ENCODE measurements at places on chromosomes 5 and 9.

GRCh38 chr9:92724528-92725265, 39.9 kb downstream of the BICD2 start:
- DNase-seq = no peak

- no peak for DNase-seq
Measured at GRCh38 chr5:7851617-7852289, 820 bp upstream of the CFAP90 start.

GRCh38 chr5:128613766-128614165, 75.7 kb upstream of the FBN2 start:
- no peak for DNase-seq

DNA sequence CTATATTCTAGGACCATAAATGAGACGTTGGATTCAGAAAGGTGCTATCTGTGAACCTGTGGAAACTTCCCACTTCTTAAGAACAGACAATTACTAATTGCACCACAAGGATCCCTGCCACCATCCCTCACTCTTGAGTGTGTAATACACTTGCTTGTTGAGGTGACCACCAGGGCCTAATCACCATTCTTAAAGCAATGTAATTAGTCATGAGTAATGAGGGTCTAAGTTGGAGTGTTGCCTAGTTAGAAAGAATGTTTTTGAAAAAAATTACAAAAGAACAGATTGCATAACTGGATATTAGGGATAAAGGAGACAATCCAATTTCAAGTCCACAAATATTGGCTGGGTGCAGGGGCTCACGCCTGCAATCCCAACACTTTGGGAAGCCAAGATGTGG, 56.9 kb upstream of the TRIO start:
- no peak for DNase-seq

GRCh38 chr5:150764530-150764929, 5.7 kb upstream of the DCTN4 start:
- no peak for DNase-seq

DNA sequence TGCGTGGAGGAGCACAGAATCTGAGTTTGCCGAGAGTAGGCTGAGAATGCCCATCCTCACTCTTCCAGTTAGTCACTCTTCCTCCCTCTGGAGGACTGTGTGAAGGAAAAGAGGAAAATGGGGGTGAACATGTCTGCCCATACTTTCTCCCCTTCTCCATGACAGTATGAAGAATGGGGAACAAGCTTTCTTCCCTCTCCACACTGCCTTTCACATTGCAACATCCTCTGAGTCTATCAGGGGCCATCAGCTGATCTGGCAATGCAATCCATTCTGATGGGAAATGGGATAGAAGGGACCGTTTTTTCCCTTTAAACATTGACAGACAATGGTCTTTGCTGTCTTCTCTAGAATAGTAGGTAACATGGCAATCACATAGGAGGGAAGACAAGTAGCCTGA, 56.8 kb downstream of the UGCG start:
- no peak for DNase-seq

GRCh38 chr5:171477101-171477500, 57.7 kb downstream of the FGF18 start:
- no peak for DNase-seq

DNA sequence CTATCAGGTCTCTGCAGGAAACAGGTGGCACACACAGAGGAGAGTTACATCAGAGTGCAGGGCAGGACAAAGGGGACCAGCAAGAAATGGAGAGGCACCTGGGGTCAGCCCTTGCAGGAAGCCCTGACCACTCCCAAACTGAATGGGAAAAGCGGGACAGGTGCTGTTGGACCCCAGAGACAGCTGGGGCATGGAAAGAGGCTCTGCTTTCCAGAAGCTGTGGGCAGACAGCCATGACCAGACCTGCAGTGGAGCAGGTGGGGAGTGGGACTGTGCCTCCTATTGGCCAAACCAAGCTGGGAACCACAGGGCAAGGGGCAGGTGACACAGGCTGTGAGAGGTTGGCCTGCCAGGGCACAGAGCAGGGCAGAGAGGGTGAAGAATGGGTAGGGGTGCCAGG, 125.8 kb downstream of the BOD1 start:
- DNase-seq = no peak

DNA sequence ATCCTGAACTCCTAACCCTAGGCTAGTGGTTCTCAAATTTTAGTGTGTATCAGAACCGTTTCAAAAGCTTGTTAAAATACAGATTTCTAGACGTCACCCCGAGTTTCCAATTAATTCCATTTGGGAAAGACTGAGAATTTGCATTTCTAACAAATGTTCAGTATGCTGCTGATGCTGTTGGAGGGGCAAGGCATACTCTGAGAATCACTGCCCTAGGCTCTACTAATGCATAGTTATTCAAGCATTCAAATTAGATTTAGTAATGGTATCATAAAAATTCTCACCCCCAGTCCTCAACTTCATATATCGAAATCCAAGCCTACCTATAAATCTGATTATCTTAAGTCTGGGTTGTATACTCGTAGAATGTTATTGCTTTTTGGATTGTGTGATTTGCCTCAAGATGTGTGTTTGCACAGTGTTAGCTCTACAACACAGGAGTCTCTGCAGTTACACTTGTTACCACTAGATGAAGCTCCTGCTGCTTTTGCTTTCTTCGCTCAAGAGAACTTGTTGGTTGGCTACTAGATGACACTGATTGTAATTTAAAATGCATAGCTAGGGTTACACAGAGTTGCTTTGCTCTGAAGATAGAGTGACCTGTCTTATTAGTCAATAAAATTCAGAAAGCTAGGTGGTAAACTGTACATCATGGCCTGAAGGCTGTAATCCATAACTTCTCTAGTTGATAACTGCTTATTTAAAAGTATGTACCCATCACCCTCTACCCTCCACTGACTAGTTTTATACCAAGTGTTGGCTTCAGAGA, 7.5 kb upstream of the ERAP2 start:
- DNase-seq = no peak

DNA sequence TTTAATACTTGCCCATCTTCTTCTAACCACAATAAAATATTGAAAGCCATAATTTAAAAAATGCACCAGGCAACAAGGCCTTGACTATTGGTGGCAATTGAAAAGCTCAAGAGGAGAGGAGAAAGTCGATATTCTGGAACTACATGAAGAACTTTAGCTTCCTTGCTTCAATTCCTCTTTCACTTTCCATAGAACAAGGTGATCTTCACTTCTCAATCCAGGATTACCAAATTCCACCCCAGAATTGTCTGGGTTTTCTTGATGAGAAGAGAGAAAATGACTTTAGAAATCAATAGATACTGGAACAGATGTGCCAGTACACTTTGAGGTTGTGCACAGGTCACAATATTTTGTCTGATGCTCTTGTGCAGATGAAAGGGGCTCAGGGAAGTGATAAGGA, 52.2 kb downstream of the PTCD2 start:
- no peak for DNase-seq

DNA sequence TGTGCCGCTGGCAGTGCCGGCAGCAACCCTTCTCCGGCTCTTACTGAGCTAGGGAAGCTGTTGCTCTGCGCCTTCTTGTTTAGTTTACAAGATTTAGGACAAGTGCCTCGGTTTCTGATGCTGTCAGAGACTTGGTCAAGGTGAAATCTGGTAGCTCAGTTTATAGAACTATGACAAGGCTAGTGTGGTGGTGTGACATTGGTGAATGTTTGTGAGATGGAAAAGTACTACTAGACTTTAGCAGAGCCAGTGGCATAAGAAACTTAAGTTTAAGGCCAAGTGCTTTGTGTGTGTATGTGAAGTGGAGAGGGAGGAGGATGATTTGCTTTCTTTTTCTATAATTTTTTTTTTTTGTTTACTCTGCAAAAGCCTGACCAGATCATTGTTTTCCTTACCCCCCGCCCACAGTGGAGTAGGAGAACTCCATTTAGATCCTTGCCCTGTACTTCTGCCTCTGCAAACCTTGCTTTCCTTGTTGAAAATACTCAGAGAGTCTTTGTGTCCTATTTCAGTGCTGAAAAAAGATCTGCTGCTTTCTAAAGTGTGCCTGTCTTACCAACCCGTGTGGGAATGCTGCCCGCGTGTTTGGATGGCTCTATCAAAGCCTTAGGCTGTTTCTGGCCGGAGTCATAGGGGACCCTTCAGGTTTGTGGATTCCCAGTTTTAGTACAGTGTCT, 75.9 kb downstream of the TRIO start:
- no peak for DNase-seq

DNA sequence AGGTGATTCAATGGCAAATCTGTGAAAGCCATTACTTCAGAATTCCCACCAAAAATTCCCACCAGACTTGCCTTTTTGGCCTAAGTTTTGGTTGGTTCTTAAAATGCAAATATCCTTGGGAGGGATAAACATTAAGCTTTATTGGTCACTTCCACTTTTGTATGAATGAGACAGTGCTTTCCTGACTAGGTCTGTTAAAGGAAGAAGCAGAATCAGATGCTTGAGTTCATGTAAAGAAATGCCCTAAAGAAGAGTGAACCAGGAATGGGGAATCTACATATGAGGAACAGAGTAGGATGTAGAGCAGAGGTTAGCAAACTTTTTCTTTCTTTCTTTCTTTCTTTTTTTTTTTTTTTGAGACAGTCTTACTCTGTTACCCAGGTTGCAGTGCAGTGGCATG, 129.3 kb downstream of the GCNT1 start:
- no peak for DNase-seq

DNA sequence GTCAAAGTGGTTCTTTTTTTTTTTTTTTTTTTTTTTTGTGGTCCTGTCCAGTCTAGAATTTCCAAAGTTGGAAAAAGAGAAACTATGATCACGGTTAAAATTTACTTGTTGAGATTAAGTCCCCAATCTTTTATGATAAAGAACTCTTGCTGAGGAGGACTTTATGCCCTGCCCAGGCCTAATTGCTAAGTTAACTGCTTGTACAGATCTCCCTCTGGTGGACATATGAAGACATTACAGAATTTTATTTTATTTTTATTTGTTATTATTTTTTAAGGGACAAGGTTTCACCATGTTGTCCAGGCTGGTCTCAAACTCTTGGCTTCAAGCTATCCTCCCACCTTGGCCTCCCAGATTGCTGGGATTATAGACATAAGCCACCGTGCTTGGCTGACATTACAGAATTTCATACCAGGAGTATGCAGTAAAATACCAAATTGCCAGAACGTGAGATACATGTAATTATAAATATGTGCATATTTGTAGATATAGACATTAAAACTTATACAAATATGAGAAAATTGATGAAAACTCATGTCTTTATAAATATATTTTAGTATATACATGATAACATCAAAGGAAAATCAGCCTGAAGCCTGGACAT, 91.2 kb downstream of the RFK start:
- DNase-seq = no peak

DNA sequence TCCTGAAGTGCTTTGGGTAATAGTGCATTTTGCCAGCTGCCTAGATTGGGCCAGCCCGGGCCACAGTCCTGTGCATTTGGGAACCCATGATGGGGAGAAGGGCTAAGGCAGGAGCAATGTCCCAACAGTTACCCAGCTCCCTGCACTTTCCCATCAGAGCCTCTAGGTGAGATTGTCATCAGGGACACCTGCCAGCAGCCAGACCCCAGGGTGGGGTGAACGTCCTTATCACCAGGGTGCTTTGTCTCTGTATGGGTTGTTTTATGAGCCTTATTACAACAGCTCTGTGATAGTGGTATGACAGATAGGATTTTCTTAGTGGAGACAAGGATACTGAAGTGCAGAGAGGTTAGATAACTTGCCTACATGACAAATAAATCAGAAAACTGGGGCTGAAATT, 365.7 kb downstream of the OSTF1 start:
- no peak for DNase-seq

- DNase-seq = no peak
Measured at GRCh38 chr5:37889612-37890317, 49.9 kb upstream of the GDNF start.

DNA sequence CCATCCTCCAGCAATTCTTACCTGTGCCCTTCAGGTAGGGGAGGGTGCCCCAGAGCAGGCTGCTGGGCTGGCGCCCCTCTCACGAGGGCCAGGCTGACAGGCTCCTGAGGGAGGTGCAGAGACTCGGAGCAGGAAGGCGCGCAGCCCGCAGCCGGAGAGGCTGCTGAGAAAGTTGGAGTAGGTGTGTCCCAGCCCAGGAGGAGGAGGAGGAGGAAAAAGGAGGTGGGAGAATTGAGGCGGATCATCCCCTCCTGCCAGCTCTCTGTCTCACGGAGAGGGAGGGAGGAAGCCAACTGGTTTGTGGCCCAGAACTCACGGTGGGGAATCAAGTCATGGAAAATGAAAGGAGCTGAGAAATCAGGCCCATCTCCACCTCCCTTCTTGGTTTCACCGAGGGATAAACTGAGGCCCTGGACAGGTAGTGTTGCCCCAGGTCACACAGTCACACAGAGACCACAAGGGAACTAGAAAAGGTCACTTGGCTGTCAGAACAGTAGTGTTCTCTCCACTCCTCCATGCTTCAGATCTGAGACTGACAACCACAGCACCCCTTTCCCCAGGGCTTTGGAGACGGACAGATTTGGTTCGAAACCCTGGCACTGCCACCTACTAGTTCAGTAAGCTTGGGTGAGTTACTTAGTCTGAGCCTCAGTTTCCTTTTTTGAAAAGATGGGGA, at the start of gene FAT2:
Gene FAT2 (minus strand): TSS at position 188 of the 676 bp plus-strand sequence. CDS start 22,400 bp downstream, outside the sequence.
- DNase-seq = no peak

- no peak for DNase-seq
Measured at GRCh38 chr5:157030692-157031091, 28.2 kb downstream of the HAVCR1 start.

GRCh38 chr5:178241688-178242231, 9.2 kb upstream of the PHYKPL start:
- DNase-seq = no peak

- DNase-seq = no peak
Measured at GRCh38 chr9:98142182-98142907, 23.3 kb upstream of the TRIM14 start.

GRCh38 chr5:150604894-150605440, 35.5 kb upstream of the SYNPO start:
- no peak for DNase-seq

- DNase-seq = no peak
Measured at GRCh38 chr9:87642330-87643106, 83.4 kb upstream of the CTSL start.

DNA sequence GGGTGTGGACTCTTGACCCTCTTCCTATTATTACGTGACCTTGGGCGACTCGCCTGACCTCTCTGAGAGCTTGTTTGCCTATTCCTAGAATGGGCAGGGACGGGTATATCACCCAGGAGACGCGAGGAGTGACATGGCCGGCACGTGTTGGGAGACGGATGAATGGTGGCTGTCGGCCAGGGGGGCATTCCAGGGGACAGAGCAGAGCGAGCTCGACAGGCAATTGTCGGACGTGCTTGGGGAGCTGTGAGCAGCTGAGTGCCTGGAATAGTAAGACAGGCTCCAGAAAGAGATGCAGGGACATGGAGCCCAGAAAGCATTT, 29.3 kb upstream of the UNC5A start:
- no peak for DNase-seq

GRCh38 chr9:97908705-97909104, 13.6 kb downstream of the TRMO start:
- DNase-seq = no peak

Data from stimulated activated CD4-positive, alpha-beta T cell treated with anti-CD3 and anti-CD28 coated beads, Interleukin-1b, Interleukin-23, amount 100 ng/mL, for 1 hour (primary cell).